Activated naive CD4-positive, alpha-beta T cell (primary cell): ENCODE measurements at places on chromosomes 5 and 9.

GRCh38 chr5:61333321-61333953 is 1.4 kb downstream of the ZSWIM6 start:
- DNase-seq = no peak

DNA sequence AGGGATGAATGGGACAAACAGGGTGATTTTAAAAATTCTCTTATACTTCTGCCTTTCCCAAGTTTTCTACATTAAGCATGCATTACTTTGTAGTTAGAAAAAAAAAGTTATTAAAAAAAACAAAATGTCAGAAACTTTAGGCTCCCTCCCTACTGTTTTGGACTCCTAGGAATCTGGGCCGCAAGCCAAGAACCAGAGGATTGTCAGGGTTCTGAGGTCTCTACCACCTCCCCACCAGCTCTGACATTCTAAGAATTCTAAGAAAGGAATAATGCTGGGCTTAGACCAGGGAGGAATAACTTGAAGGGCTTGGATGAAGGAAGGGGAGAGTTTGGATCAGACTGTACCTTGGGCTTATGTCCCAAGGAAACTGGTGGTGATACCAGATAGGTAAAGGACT is 1.1 kb upstream of the ARHGEF39 start:
- no peak for DNase-seq

- DNase-seq = no peak
These were observed 161.2 kb downstream of the C9orf50 start for GRCh38 chr9:129459547-129460322.

DNA sequence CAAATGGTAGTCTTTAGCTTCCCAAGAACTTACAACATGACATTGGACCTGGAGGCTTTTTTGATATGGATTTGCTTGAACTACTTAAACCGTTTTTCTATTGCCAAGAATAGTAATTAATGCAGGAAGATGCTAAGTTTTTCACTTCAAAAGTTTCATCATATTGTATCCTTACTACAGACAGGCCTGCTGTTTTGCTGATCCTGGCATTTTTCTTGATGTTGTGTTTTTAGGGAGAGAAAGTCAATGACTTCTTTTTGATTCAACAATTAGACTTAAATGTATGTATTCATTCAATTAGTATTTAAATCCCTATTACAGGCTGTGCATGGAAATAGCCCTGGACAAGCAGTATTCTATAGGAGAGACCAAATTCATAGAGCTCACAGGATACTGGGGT is 172.7 kb downstream of the TRPM3 start:
- DNase-seq = no peak

- no peak for DNase-seq
These were observed 84.5 kb downstream of the SLC1A1 start for GRCh38 chr9:4574657-4575243.

GRCh38 chr5:107982703-107983425 is 312.1 kb upstream of the EFNA5 start:
- no peak for DNase-seq
